ENCODE measurements at places on chromosomes 12 and 14.

DNA sequence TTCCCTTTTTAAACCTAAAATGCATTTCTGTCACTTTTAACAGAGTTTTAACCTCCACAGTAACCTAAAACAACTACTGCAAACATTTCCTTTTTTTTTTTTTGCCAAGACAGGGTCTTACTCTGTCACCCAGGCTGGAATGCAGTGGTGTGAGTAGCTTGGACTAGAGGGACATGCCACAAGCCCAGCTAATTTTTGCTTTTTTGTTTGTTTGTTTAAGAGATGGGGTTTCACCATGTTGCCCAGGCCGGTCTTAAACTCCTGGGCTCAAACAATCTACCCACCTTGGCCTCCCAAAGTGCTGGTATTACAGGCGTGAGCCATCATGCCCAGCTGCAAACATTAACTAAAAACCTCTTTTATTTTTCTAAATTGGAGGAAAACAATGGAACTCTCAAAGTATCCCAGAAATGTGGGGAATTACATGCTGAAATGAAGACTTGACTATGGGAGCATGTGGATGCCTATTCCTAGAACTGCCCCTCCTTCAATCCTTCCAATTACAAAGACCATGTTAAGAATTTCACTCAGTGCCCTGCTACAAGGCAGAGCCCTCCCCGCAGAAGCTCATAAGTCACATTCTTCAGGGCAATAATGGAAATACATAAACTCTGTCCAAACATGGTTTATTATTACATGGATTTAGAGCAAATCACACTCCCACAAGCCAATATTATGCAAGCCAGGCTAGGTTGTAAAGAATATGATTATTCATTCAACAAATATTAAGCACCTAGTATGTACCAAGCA is 66.9 kb downstream of the C12orf56 start:
- DNase-seq = no peak

- DNase-seq = no peak
Measured at GRCh38 chr14:105343194-105343593, 28.6 kb downstream of the PACS2 start.

- DNase-seq = no peak
Measured at GRCh38 chr14:59091404-59091803, 97.1 kb upstream of the DAAM1 start.

DNA sequence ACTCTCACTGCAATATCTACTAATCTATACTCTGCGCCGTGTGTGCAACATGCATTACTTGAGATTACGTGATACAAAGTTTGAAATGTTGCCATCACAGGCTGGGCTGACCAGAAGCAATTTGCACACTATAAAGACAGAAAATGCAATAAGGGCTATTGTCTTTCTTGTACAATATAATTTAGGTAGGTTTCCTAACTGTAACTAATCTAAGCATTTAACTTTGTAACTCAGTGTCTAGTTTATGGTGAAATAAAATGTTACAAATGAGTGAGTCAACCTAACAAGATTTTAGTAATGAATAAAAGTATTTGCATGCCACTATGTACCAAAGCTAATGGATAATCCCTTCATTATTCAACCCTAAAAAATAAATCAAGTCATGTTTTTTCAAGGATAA is 57.8 kb downstream of the LRP6 start:
- no peak for DNase-seq

DNA sequence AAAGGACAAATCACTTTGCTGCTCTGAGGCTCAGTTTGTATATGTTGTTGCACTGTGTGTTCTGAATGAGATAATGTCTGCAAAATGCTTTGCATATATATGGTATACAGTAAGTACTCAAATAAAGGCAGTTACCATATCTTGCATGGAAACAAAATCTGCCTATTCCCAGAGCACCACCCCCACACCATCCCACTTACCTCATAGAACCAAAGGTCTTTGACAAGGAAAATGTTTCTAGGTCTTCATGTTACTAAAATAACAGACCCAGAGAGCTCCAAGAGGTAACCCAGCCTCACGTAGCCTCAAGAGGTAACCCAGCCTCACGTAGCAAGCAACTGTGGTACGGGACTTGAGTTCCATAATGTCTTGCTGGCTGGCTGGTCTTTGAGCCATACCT is 71.6 kb upstream of the CMKLR1 start:
- DNase-seq = no peak

DNA sequence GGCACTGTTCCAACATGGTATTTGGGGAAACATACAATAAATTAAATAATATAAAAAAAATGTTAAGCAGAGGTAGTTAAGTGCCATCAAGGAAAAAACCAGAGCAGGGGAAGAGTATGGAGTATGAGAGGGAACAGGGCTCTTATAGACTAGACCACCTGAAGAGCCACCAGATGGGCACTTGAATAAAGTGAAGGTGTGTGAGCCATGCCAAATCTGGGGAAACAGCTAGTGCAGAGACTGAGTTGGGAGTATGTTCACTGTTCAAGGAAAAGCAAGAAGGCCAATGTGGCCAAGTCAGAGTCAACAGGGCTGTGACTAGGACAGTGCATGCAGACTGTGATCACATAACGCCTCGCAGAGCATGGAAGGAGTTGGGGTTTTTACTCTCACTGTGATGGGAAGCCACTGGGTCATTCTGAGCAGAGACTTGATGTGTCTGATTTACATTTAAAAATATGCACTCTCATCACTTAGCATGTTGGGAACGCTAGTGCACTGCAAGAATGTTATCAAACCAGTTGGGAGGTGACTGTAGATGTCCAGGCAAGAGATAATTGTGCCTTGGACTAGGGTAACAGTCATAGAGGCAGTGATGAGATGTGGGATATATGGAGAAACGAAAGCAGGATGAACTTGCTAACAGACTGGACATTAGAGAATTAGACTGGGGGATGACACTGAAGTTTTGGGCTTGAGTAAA is 25.6 kb downstream of the NDUFA12 start:
- no peak for DNase-seq

GRCh38 chr14:99346470-99347080 is 74.6 kb upstream of the BCL11B start:
- no peak for DNase-seq

DNA sequence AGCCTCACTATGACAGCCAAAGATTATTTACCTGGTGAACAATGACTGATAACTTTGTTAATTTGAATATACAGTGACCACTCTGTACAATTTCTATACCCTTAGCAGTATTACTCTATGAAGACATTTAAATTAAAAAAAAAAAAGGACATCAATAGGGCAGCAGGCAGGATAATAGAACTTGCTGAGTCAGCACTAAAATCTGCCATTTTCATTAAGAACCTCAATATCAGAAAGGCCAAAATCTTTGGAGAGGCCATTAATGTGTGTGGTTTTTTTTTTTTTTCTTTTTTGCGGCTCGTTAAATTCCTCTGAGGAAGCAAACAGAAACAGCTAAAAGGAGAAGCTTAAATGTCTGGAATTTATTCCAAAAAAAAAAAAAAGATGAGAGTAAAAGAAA is 73.7 kb downstream of the FOXN3 start:
- no peak for DNase-seq

DNA sequence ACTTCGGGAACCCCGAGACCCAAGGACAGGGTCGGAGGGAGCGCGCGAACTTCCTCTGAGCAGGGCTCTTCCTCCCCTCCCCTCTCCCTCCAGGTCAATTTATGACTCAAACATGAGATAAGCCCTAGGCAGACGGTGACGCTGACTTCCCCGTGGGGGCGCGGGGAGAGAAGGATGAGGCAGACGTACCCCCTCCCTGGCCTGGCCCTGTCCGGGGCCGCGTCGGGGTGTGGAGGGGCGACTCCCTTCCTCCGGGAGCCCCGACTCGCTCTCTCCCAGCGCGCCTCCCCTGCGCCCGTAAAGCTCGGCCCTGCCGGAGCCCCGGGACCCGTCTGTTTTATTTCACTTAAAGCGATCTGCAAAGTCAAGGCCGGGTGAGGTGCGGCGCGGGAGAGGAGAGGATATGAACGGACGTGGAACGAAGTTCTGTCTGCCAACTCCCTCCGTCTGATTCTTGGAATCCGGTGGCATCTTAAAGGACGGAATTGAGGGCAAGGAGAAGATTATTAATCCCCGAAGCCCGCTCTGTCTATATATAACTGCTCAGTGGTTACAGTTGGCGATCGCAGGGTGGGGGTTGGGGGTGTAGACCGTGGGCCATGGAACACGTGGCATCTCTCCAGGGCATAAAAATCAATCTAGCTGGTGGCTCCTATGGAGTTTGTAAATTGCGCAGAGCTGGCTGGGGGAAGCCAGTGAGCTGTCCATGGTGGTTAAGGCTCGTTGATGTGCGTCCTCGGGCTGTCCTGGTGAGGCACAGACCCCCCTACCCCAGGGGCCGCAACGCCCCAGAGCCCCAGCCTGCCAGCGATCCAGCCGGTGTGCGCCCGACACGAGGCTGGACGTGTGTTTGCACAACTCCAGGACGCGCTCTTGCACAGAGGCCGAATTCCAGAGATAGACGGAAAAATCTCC is 2.9 kb upstream of the PTHLH start:
- no peak for DNase-seq

DNA sequence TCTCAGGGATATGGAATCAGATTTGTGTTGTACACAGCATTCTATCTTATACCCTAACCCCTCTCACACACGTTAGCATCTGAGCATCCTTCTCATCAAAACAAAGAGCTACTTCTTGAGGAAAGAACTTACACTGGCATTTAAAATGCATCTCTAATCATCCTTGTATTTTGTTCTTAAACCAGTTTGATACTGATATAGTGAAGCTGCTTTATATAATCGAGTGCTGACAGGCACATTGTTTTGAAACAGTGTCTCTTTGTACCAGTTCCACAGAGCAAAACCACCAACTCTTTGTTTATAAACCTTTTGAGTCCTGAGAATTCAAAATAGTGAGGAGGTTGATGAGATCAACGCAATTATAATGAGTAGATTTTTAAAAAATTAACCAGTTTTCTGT is 8.8 kb downstream of the GPR33 start:
- DNase-seq = no peak

DNA sequence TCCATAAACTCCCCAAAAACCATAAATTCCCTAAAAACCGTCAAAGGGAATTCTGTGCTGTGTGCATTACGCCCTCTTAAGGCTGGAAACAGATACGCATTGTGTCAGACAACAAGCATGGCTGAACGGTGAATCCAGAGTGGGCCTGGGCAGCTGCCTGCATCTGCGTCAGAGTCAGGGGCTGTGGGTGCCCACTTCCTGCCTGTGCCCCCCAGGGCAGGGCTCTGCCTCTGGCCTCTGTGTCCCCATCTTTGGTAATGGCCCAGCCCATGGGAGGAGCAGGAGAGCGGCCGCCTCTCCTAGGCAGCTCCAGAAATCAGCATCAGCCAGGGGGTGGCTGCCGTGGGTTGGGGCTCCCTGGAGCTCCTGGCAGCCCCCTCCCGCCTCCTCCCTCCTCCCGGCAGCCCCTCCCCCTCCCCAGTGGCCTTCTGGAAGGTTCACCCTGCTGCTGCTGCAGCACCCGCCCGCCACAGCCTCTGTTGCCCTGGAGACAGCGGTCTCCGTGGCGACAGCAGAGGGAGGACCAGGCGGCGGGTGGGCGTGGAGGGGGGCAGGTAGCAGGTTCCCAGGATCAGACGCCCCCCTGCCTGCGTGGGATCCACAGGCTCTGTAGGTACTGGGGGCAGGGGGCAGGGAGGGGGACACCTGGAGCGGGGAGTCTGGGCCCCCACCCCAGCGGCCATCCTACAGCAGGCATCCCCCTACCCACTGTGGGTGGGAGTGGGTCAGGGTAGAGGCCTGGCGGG is 5.9 kb downstream of the MMP17 start:
- DNase-seq = peak; percentile 49

- DNase-seq = no peak
Measured at GRCh38 chr14:103568952-103569351, 6.2 kb downstream of the COA8 start.

- DNase-seq = no peak
Measured at GRCh38 chr14:77746064-77746702, 14.8 kb downstream of the SNW1 start.

GRCh38 chr14:99427632-99428300 is 52.9 kb downstream of the SETD3 start:
- no peak for DNase-seq

DNA sequence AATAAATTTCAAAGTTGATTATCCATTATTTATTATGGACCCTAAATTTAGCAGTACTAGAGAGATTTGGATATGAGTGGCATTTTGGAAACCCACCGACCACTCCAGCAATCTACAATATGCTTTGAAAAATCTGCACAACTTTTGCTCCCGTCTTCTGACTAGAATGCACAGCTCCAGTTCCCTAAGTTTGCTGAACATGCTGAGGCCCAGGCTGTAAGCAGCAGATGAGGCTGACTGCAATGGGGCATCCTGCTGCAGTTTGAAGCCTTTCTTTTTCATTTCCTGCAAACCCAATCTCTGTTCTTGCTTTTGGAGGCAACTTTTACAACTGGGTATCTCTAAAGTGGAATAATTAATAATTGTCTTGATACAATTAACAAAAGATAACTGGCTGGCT is 405.8 kb downstream of the ATP23 start:
- no peak for DNase-seq

DNA sequence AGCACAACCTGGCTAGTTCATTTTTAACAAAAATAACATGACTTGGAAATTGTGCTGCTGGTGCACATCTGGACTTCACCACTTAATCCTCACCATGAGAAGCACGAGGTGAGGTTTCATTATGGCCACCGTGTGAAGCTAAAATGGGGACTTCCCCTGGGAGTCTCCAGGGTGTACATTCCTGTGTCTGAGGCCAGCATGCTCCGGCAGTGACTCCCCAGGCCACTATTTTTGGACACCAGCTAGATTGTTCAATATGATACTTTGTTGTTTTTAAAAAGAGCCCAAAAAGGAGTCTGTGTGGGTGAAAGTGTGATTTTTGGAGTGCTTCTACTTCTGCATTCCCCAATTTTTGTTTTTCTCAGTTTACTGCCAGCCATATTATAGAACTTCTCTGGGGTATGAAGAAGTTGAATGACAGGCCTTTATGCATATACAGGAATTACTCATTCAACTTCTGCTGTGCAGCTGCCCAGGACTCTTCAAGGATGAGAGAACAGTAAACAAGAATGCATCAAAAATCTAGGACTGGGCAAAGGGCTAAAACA is 16.9 kb upstream of the AICDA start:
- DNase-seq = no peak

GRCh38 chr14:77067632-77068516 is 30.2 kb upstream of the CIPC start:
- peak; percentile 85 for DNase-seq

DNA sequence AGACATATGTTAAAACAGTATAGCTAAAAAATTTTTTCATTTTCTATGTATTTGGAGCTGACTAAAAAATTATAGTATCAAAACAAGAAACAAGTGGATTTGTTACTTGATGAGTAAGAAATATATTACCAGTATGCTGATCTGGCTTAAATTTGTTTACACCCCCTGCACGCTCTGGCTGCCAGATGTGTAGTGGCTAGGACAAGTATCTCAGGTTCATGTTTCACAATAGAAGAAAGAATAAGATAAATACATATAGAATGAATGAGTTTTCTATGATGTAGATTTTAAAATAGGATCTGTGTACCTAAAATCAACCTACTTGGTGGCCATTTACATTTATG is 13.1 kb downstream of the NAA30 start:
- DNase-seq = no peak

GRCh38 chr12:104750061-104750460 is 208.0 kb downstream of the SLC41A2 start:
- DNase-seq = no peak

All from H1 (cell line).